H9 (cell line): ENCODE measurements at places on chromosomes 4 and X.

DNA sequence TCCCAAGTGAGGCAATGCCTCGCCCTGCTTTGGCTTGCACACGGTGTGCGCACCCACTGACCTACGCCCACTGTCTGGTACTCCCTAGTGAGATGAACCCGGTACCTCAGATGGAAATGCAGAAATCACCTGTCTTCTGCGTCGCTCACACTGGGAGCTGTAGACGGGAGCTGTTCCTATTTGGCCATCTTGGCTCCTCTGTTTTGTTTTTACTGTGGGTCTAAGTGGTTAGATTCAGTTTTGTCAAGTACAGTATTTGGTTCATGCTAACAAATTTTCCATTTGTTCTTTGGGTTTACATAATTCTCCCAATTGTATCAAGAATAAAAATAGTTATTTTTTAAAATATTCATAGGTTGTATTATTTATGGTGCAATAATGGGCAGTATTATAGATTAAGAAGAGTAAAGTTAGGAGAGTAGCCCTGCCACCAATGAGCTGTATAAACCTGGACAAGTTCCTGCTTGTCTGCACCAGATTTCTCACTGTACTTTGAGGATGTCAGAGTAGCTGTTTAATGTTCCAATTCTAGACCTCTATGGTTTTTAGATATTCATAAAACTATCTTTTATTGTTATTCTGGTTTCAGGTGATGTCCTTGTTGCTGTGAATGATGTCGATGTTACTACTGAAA lies 23.4 kb downstream of the INTU start:
- DNase-seq: no peak

GRCh38 chrX:65035446-65035770 lies 59.2 kb upstream of the ZC4H2 start:
- no peak for DNase-seq

- DNase-seq: no peak
Measured at GRCh38 chrX:30906726-30907125, 17.7 kb upstream of the TAB3 start.

- peak; percentile 37 for DNase-seq
Measured at GRCh38 chr4:924107-925096, 7.7 kb downstream of the GAK start.

GRCh38 chrX:1835056-1835455 lies 220.2 kb downstream of the ASMT start:
- no peak for DNase-seq

DNA sequence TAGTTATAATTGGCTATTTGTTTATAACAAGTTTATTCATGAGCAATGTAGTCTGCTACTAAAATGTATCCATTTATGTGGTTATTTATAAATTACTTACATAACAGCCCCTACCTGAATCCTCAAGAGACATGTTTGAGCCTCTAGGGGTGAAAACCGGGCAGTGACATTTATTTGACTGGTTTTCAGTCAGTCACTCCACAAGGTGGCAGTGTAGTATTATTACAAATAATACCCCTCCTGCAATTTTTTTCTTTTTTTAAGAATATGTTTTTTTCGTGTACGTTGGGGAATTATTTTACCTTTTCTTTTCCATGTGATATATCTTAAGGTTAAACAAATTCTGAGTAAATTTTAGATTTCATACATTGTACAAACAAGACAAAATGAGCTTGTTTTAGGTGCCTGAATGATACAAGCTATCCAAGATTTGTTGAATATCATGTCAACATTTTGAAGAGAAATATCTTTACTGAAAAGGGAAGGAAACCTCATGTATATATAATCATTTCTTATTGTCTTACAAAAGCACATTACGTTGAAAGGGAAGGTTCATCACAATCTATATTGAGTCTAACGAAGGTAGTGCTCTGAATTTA lies 598.7 kb upstream of the TECRL start:
- DNase-seq: no peak

DNA sequence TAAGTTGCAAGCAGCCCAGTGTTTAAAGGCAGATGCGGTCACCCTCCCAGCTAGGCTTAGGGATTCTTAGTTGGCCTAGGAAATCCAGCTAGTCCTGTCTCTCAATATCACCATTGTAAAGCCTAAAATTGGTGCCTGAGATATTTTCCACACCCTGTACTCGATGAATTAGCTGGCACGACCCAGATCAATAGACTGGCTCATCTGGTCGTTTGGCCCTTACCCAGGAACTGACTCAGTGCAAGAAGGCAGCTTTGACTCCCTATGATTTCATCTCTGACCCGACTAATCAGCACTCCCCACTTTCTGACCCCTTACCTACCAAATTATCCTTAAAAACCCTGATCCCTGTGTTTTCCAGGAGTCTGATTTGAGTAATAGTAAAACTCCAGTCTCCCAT lies 384.9 kb upstream of the SLC7A11 start:
- no peak for DNase-seq

GRCh38 chr4:98485816-98486345 lies 172.5 kb downstream of the TSPAN5 start:
- no peak for DNase-seq

DNA sequence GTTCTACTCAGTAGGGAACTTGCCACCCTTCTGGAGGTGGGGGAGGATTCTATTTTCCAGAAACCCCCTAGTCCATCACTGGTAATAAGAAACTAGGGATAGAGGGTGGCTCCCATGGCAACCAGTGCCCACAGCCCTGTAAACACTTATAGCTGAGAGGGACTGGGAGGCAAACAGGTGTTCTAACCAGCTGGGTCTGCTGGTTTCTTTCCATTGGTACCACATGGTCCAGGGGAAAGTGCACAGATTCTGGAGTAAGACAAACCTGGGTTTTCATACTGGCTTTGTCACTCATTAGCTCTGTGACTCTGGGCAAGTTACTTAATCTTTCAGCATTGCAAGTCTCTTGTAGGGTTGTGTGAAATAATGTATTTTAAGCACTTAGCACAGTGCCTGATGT lies 26.9 kb downstream of the IGSF1 start:
- no peak for DNase-seq

- no peak for DNase-seq
Measured at GRCh38 chr4:7180938-7181337, 11.4 kb upstream of the SORCS2 start.

DNA sequence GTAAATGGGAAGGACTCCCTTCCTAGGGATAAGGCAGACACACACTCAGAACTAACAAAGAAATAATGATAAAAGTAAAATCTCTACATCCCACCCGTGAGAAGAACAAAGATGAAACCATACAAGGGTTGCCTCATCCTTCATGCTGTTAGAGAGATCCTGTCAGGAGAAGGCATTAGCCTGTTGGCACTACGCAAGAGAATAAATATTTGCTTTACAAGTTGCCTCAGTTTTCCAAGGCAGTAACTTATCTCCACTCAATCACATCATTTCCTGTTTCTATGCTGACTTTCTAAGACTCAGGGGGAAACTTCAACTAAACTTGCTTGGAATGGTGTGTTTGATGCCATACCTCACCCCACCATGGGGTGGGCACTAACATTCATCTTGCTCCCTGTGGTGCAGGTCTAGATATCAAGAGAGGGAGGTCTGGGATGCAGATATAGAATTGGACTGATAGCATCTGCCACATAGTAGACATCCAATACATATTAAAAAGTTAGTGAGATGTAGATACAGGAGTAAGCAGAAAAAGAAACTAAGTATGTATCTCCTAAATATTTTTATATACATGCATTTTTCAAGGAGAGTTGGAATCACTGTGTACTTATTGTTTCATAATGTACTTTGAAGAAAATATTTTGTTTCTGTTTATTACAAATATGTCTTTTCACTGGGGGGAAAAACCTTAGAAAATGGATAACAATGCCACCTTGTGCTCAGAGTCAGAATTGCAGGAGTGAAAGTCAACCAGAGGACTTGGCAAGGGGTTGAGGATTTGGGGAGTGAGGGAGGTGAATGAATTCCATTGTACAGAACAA lies 57.2 kb upstream of the BEX4 start:
- no peak for DNase-seq

DNA sequence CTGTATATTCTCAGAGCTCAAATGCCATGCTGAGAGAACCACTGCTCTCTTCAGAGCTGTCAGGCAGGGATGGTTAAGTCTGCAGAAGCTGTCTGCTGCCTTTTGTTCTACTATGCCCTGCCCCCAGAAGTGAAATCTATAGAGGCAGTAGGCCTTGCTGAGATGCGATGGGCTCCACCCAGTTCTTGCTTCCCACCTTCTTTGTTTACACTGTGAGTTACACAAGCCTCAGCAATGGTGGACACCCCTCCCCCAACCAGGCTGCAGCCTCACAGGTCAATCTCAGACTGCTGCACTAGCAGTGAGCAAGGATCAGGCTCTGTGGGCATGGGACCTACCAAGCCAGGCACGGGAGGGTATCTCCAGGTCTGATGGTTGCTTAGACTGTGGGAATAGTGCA lies 271.6 kb downstream of the CENPC start:
- DNase-seq: no peak

GRCh38 chrX:112785344-112785743 lies 55.3 kb downstream of the AMOT start:
- no peak for DNase-seq

DNA sequence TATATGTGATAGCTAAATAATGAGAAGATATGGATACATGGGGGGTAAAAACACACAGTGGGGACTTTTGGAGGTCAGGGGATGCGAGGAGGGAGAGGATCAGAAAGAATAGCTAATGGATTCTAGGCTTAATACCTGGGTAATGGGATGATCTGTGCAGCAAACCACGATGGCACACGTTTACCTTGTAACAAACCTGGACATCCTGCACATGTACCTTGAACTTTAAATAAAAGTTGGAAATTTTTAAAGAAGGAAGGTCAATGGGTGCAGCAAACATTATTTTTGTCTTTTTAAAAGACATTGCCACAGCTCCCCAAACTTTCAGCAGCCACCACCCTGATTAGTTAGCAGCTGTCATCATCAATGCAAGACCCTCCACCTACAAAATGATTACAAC lies 29.7 kb upstream of the UGT2B15 start:
- no peak for DNase-seq

DNA sequence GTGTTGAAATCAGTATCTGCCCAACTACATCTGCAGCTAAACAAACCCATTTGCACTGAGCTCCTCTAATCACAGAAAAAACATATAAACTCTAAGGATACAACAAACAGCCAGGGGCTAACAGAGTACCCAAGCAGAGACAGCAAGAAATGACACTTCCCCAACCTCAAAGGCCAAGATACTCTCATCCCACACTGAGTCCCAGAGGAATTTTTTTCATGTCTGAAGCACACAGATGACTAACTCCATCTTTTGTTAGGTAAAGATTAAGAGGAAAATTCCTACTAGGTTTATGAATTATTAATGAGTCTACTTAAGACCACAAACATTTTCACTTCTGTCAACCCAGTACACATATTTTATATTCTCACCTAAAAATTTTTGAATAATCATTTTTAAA lies 31.6 kb downstream of the SEPSECS start:
- no peak for DNase-seq

- DNase-seq: no peak
Measured at GRCh38 chr4:8766610-8767009, 105.0 kb downstream of the HMX1 start.

DNA sequence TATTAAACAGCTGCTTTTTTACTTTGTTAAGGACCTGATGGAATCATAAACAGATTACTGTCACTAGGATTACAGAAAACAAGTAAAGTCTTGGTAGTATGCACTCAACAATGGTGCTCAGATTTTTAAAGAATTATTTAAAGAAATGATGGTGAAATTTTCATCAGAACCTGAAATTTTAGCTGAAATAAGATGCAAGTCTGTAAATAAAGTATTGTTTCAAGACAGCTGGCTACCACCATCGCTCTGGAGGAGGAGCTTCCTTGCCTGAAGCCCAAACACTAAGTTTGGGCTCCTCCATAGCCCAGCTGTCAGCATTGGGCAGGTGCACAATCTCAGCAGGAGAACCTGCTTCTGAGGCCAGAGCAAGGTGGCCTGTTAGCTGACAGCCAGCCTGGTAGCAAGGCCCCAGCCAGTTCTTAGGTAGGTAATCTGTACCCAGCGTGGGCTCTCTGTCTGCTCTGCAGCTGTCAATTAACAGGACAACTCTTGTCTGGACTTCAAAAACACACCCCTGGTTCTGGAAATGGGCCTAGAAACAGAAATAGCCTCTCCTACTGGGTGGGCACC lies 4.6 kb downstream of the GAB1 start:
- DNase-seq: no peak

- DNase-seq: no peak
Measured at GRCh38 chrX:108020631-108021030, 24.2 kb upstream of the VSIG1 start.

DNA sequence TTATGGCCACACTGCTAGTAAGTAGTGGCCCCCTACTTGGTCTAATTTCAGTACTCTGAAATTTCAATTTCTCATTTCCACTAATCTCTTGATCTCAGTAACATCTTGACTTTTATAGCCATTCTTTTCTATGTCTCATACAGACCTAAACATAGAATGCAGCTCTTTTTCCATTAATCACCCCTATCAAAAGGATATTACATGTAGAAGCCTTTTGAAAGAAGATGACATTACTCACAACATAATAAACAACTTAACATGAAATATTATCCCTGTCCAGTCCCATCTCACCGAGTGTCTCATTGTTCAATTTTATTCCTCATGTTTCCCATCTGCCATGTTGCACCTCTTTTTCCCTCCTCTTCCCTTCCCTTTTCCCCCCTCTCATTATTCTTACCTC lies 81.1 kb upstream of the KLHL13 start:
- DNase-seq: no peak

DNA sequence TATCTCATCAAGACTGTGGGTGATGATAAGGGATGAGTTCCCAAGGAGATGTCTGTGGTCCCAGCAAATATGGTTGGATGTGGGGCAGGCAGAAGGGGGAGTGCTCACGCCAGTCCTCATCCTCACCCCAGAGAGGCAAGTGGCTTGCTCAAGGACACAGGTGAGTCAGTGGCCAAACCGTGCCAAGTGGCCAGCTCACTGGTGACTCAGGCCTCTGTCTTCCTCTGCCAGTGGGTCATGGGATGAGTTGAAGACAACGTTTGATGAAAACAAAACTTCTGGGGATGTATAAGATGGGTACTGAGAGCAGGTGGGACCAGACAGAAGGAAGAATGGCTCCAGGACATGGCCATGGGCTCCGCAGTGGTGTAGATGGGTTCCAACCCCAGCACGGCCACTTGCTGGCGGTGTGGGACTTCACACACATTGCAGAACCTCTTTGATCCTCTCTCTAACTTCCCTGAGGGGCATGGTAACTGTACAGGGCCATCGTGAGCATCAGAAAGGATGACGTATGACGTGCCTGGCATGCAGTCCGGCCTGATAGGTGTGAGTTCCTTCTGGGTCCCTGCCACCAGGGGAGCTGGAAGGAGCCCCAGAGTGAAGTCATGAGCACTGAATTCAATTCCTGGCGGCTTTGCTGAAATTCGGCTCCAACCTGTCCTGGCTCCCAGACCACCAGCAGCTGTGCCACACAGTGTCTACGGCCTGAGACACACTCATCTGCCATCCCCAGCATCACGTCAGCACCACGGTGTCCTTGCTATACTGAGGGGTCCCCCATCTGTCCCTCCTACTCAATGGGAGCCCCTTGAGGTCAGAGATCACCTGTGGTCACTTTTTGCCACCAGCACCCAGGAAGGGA lies 41.3 kb upstream of the GPR78 start:
- no peak for DNase-seq

GRCh38 chrX:44183329-44183728 lies 160.1 kb downstream of the EFHC2 start:
- DNase-seq: no peak

- DNase-seq: no peak
Measured at GRCh38 chr4:75658876-75659275, 14.3 kb downstream of the G3BP2 start.
